ENCODE measurements at places on chromosomes 11 and 22.

- peak; percentile 59 for DNase-seq
These were observed 14.3 kb upstream of the EFCAB6 start for GRCh38 chr22:43826142-43827002.

- DNase-seq = no peak
These were observed 85.8 kb downstream of the RTL6 start for GRCh38 chr22:44412136-44412731.

DNA sequence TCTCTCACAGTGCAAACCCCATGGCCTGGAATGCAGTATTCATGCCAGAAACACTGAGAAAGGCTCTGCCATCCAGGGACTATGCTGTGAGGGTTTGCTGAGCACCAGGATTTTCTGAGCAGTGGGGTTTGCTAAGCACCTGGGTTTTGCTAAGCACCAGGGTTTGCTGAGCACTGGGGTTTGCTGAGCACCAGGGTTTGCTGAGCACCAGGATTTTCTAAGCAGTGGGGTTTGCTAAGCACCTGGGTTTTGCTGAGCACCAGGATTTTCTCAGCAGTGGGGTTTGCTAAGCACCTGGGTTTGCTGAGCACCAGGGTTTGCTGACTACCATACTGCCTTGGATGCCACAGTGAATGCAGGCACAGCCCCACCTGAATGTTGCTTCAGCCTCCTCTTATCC, 48.3 kb upstream of the SMIM38 start:
- no peak for DNase-seq

DNA sequence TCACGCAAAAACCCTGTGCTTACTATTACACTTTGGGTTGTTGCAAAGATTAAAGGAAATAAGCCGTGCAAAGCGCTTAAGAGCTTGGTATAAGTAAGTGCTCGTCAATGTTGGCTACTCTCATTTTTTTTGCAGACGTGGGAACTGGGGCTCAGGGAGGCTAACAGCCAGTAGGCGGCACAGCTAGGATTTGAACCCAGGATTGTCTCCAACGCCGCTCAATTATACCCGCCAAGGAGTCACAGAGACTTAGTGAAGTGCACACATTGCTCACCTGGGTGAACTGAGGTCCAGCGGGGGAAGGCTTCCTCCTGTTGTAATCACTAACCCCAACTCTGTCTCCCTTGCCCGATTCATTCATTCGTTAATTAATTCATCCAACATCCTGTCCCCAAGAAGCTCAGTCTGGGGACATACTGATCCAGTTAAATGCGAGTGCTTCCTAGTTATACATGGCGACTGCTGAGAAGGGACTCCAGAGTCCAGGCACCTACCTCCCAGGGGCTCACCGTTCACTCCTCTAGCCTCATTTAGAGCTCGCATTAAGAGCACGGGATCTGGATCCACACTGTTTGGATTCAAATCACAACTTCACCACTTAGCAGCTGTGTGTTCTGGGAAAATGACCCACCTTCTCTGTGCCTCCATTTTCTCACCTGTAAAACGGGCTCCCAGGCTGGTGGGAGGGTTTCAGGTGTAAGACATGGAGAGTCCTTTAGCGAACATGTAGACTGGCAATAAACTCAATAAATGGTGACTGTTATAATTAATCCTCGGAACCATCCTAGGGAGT, 838 bp upstream of the MTFP1 start:
- DNase-seq = peak; percentile 21

DNA sequence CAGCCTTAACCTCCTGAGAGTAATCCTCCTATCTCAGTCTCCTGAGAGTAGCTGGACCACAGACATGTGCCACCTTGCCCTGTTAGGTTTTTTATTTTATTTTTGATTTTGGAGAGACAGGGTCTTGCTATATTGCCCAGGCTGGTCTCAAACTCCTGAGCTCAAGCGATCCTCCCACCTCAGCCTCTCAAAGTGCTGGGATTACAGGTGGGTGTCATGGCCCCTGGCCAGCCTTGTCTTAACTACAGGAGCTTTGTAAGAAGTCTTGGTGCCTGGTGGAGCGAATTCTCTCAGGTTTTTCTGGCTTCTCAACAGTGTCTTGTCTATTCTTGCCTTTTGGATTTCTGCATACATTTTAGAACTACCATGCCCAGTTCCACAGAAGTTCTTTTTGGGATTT, 546.4 kb downstream of the TBC1D22A start:
- no peak for DNase-seq

DNA sequence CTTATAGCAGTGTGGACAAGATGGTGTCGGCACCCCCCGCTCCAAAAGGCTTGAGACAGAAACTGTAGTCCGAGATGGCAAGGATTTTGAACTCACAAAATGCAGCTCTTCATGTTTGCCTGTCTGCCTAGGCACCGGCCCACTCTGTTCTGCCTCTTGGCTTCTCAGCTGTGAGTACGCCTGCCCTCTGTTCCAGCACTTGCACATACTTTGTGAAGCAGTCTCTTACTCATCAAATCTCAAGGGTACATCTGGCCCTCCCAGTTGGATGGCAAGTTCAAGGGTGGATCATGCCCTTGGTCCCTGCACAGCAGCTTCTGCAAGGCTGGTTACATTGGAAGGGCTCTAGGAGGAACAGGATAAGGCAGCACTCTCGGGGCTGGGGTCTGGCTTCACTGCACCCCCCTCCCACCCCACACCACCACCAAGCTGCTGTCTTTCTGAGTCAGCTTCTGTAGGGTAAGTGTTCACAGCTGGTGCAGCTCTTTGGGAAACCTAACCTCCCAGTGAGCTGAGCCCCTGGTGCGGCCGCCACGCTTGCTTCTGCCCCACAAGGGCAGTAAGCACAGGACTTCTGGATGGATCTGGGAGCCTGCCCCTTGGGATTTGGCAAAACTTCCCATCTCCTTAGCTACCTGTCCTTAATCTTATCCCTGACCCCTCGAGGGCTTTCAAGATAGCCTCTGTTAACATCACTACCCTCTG, 37.2 kb downstream of the FAM83F start:
- peak; percentile 27 for DNase-seq

GRCh38 chr11:78577495-78577894, 2.8 kb upstream of the NARS2 start:
- no peak for DNase-seq

DNA sequence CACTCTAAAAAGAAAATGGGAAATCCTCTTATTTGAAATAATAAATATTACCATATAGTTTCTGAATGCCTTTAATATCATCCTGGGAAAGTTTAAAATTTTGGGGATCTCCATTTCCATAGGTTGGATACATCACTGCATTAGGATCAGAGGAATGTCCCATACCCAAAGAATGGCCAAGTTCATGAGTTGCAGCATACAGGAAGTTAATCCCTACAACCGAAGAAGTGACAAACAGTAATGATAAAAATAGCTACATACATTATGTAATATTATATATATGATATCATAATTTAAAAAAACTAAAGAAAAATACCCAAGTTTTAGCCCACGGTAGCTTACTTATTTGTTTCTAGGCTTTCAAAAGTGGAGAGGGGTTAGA, 7.4 kb downstream of the MMP7 start:
- no peak for DNase-seq

GRCh38 chr11:35964841-35965240, 21.0 kb downstream of the LDLRAD3 start:
- DNase-seq = no peak

GRCh38 chr11:128548649-128549255, 38.6 kb downstream of the ETS1 start:
- no peak for DNase-seq

Measured in NCI-H446 (cell line).